ENCODE measurements at places on chromosomes 12 and 14.

- no peak for DNase-seq
These were observed 53.7 kb upstream of the PLEKHA5 start for GRCh38 chr12:19075711-19076340.

- DNase-seq: no peak
These were observed 49.7 kb downstream of the MED13L start for GRCh38 chr12:116227811-116228210.

- DNase-seq: no peak
These were observed 40.1 kb upstream of the CISTR start for GRCh38 chr12:53791735-53792326.

DNA sequence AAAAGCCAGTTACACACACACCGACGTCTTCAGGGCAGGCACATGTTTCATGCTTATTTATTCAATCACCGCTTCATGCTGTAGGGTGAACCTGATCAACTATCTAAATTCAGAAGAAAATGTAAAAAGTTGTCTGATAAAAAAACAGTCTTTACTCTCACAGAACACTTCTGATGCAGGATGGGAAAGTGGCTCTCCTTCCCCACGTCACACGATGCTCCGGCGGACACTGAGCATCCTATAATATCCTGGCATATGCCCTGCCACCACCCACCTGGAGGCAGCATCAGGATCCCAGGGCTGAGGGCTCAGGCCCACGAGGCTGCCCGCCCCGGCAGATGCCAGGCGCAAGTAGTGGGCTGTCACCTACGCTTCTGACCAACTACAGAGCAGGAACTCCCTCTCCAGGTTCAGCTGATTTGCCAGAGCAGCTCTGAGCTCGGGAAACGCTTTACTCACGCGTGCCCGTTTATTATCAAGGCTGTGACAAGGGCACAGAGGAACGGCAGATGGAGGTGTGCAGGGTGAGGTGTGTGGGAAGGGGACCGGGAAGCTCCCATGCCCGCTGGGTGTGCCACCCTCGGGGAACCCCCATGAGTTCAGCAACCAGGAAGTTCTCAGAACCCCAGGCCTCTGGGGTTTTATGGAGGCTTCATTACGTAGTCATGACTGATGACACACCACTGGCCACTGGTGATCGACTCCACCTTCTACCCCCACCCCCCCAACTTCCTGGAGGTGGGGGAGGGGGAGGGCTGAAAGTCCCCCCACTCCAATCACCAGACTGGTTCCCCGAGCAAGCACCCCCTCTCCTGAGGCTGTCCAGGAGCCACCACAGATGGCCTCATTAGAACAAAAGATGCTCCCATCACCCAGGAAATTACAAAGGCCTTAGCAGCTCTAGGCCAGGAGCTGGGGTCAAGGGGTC, 32.1 kb downstream of the SLC15A4 start:
- DNase-seq: no peak

DNA sequence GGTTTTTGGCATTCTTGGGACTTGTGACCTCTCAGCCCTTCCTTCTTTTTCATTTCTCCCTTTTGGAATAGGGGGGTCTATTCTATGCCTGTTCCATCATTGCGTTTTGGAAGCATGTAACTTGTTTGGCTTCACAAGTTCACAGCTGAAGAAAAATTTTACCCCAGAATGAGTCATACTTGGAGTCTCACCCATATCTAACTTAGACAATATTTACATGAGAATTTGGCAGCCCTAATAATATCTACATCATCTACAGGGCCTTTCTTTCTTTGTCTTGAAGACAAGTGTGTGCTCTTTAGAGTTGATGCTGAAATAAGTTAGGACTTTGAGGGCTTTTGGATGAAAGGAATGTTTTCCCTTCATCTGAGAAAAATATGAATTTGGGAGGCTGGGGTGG, 1312.9 kb upstream of the FLRT2 start:
- DNase-seq: no peak

GRCh38 chr12:4261655-4262054, 11.9 kb upstream of the CCND2 start:
- DNase-seq: no peak

DNA sequence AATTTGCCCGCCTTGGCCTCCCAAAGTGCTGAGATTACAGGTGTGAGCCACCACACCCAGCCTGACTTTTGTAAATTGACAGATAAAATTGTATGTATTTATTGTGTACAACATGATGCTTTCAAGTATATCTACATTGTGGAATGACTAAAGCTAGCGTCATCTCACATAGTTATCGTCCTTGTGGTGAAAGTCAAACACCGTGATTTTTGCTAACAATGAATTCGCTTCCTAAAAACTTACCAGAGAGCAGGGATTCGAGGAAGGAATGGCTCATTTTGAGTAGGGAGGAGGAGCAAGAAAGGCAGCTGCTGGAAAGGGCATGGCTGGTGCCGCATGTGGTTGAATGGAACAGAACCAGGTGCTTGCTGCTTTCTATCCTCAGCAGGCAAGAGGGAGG, 85.4 kb downstream of the LGMN start:
- DNase-seq: no peak

DNA sequence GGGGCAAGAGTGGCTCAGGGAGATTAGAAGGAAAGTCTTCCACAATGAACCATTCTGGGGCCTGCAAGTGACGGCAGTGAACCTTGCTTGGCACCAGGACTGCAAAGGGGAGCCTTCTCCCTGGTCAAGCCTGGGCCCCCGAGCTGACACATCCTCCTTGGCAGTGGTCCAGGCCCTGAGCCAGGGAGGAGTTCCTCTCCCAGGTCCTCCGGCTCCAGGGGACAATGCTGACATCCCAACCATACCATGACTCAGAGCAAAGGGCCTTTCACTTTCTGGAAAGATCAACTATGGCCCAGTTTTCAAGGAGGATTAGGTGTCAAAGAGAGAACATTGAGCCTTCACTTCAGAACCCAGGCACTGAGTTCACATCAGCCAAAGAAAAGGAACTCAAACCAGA, 756.5 kb upstream of the TBX3 start:
- DNase-seq: no peak

DNA sequence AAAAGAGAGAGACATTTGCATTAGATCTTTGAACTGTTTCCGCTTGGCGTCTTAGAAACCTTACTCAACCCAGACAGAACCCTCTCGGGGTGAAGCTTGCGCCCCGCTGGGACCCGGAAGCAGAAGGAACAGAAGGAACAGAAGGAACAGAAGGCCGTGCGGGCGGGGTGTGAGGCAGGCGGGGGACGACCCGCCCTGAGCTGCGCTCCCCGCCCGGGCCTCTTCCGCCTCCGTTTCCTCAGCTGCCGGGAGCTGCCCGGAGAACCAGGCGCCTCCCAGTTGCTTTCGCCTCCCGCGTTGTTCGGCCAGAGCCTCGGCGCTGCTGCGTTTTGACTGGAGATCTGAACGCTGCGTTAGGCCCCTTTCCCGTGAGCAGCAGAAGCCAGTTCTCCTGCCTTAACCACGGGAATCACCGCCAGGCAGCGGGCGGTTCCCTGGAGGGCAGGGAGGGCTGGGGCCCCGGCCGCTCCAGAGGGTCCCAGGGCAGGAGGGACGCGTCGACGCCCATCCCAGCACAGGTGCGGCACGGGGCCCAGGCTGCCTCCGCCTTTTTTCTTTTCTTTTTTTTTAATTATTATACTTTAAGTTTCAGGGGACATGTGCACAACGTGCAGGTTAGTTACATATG, 19.3 kb upstream of the MMP17 start:
- DNase-seq: no peak

GRCh38 chr14:69068744-69069421, 84.0 kb downstream of the DCAF5 start:
- no peak for DNase-seq

- no peak for DNase-seq
These were observed 345.6 kb downstream of the APAF1 start for GRCh38 chr12:98990648-98991047.

- no peak for DNase-seq
These were observed 1.8 kb downstream of the C12orf57 start for GRCh38 chr12:6945613-6946012.

DNA sequence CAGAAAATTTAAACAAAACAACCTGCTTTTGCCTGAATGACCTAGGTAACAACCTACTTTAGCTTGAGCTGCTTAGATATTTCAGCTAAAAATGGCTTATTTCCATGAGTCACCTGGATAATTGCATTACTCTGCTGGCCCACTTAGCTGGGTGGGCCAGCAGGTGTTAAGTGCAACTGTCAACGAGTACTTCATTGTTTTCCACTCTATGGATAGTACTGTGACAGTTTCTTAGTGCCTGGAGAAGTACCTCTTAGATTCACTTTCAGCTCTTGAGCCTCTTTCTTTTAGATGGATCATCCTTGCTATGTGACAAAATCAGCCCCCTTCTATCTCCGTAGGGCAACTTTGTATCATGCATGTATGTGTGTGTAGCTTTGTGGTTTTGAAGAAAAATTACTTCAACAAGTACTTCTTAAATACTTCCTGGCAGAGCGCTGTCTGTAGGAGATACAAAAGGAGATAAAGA, 368.2 kb upstream of the ATP2B1 start:
- no peak for DNase-seq

- no peak for DNase-seq
These were observed 28.1 kb downstream of the ZFHX2 start for GRCh38 chr14:23523229-23524016.

DNA sequence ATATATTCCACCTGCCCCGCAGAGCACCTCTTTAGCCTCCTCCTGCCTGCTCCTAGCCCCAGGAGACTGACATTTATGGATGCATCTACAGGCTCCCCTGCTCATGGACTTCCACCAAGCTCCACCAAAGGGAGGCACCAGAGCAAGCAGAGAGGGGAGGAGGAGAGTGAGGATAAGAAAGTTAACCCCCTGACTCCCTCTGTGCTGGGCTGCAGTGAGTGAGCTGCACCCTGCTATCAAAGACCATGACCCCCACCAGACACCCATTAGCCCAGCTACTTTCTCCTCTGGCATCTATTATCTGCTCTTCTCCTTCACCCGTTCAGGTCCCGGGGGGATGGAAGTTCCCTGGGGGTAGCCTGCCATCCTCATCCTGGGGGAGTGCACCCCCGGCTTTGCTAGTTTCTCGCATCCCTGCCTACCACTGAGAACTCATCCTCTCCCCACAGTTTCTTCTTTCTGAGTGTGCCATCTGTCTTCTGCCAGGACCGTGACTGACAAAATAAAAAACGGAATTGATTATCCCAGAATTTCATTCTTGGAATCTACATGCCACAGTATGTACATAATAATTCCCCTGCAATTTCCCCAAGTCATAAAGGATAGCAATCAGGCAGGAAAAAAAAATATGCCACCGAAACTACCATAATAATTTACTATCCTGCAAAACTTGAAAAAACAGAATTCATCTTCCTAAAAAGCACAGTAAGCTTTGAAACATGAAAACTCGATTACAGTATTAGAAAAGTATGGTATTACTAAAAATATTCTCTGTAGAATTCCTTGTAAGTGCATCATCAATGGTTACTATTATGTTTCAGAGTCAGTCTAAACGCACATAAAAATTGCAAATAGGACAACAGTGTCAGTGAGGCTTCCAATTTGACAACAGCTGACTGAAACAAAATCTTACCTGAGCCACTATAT, 45.2 kb downstream of the FOXN3 start:
- no peak for DNase-seq

DNA sequence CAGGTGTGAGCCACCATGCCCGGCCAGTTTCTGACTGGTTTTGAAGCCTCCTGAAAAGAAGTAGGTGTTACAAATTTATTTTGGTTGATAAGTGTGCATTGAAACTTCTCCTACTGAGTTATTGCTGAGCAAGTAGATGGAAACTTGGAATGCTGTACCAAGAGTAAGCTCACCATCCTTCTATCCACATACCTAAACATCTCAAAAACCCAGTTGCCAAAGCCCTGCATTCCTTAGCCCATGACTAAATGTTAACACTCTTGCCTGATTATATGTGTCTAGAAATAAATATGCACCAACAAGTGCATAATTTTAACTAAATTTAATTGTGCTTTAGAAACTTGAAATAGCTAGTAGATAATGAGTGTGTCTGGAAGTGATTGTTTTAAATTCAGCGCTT, 357.8 kb downstream of the DUSP6 start:
- no peak for DNase-seq

DNA sequence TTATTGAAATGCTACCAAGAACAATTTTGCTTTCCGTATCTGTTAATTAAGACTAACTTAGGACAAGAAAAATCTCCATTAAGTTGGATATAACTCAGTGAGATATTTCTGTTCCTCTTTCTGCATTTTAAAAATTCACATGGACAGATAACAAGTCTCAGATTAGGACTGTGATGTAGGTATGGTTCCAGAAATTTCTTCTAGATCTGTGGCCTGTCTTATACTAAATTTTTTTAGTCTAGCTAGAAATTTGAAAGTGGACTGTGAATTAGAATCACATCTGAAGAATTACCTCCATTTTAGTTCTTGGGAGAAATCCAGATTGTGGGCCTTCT, 41.6 kb downstream of the USP15 start:
- no peak for DNase-seq

GRCh38 chr14:28012629-28013415, 753.8 kb upstream of the FOXG1 start:
- no peak for DNase-seq

- DNase-seq: no peak
These were observed 830 bp upstream of the MIS18BP1 start for GRCh38 chr14:45253754-45254310.

DNA sequence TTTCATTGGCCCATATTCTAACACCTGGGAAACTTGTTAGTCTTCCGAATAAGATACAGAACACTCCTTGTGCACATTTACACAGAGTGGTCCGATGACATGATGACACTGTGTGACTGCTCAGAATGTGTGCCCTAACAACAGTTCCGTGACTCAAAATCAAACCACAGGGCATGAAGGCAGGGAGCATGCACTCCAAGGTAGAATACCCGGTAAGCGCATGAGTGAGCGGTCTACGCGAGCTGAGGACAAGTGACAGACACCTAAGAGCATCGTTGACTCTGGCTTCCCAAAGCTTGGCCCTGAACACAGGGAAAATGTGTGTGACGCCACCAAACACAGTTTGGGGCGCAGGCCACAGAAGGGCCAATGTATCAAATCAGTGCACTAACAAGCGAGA, 18.6 kb downstream of the CLIP1 start:
- DNase-seq: no peak

DNA sequence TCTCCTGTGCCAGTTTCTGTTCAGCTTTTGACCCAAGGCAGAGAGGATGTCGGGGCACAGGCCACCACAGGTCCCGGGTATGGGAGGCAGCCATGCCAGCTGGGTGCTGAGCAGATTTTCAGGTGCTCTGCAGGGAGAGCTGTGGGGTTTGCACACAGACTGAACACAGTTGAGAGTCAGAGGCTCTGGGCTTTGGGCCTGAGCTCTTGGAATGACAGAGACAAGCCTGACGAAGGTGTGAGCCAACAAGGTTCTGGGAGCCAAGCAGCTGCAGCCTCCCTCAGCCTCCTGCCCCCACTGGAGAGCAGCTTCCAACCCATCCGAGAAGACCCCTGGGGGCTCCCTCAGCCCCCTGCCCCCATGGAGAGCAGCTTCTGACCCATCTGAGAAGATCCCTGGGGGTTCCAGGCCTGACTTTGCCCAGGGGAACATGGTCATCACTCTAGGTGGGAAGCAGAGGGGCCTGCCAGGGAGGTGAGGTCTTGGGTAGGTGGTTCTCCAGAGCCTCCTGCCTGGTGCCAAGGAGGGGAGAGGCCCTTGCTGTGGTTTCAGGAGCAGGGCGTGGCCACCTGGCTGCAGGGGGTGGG, 13.8 kb downstream of the FBRSL1 start:
- DNase-seq: no peak

GRCh38 chr12:120015313-120015712, 26.3 kb downstream of the BICDL1 start:
- DNase-seq: no peak

GRCh38 chr12:95815632-95816212, 25.2 kb upstream of the NTN4 start:
- no peak for DNase-seq

- no peak for DNase-seq
These were observed 16.4 kb downstream of the MANSC1 start for GRCh38 chr12:12333407-12334366.

- DNase-seq: no peak
These were observed at the start of gene HIP1R for GRCh38 chr12:122834921-122835749. Gene HIP1R (plus strand): TSS chr12:122835457. CDS start chr12:122835551, 94 bp downstream.

Measured in Panc1 (cell line).